ENCODE measurements at places on chromosomes 4 and X. TPM values are rescaled to one million over a fixed set of nuclear protein-coding genes. Genes with fewer than 3 reads are reported as not detected.

BEX2 gene
- total RNA-seq, result 5.3 TPM

GRCh38 chr4:161920304-161921052 lies 243.3 kb downstream of the FSTL5 start:
- no peak for DNase-seq

DNA sequence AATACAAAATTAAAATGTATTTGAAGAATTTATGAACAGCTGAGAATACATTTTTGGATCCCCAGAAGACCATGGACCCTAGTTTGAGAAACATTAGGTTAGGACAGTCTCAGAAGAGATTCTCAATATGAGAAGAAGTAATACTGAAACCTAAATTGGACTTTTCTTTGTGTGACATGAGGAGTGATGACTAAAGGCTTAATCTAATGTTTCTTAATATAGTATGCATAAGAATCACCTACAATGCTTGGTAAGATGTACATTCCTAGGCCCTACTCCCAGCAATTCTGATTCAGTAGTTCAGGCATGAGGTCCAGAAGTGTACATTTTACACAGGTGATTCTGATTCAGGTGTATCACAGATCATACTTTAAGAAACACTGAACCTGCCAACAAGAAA lies 31.6 kb upstream of the HUWE1 start:
- no peak for DNase-seq

DNA sequence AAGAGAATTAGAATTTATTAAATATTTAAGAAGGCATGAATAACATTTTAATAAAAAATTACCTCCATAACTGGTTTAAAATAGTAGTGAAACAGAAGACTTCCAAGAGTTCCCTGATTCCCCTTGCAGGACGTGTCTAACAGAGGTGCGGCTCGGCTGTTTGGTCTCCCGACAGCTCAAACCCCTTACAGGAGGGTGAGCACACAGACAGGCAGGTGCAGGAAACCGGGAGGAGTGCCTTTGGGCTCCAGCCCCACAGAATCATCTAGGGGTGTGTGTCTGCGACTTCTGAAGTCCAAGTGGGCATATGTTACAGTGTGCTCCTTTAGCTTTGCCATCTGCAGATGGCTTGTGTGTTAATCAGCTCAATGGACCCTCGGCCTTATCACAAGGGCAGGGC lies 88.1 kb upstream of the CCSER1 start:
- no peak for DNase-seq

DNA sequence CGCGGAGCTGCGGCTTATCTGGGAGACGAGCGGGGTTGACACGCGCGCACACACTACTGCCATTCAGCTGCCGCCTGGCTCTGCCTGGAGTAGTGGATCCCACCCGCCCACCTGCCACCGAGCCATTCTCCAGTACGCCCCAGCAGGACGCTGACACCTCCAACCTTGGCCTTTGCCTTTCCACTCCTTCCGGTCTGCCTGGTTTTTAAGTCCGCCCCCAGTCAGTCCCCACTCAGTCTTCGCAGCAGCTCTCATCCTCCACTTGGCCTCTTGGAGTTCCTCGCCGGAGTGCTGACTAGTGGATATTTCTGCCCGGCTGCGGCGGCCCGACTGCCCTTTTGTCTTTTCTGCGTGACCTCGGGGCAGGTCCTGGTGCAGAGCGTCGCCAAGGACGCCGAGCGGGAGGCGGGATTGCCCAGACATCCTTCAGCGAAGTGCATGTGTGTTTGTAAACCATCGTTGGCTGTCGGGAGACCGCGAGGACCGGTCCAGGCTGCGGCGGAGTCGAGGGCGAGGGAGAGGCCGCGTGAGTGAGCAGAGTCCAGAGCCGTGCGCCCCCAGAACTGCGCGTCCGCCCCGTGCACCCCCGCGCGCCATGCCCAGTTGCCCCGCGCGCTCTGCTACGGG lies 1.1 kb downstream of the SLIT2 start:
- DNase-seq, result no peak

GRCh38 chr4:141056473-141056872 lies 76.8 kb downstream of the RNF150 start:
- no peak for DNase-seq

WAS gene
- 164 TPM for total RNA-seq

SULT1B1 gene
- total RNA-seq, result 1.1 TPM

DNA sequence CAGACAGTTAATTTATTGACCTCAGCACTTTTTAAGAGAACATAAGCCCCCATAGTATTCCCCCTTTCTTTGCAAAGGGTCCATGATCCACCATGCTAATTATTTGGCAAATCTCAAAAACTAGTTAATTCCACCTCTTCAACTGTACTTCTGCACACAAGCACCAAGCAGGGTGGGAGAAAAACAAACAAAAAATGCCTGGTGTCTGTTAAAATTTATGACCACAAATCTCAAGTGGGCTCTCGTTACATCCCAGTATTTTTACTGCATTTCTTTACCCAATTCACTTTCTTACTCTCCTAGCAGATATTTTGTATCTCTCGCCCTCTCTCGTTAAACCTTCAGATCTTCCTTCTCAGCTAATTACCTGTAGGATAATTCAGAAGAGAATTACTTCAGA lies 6.1 kb downstream of the ARSJ start:
- DNase-seq, result no peak

- no peak for DNase-seq
Observed at GRCh38 chr4:95548738-95549245, at the start of gene UNC5C. Gene UNC5C (minus strand): TSS chr4:95548973.

AGA gene
- total RNA-seq, result 27.4 TPM

DNA sequence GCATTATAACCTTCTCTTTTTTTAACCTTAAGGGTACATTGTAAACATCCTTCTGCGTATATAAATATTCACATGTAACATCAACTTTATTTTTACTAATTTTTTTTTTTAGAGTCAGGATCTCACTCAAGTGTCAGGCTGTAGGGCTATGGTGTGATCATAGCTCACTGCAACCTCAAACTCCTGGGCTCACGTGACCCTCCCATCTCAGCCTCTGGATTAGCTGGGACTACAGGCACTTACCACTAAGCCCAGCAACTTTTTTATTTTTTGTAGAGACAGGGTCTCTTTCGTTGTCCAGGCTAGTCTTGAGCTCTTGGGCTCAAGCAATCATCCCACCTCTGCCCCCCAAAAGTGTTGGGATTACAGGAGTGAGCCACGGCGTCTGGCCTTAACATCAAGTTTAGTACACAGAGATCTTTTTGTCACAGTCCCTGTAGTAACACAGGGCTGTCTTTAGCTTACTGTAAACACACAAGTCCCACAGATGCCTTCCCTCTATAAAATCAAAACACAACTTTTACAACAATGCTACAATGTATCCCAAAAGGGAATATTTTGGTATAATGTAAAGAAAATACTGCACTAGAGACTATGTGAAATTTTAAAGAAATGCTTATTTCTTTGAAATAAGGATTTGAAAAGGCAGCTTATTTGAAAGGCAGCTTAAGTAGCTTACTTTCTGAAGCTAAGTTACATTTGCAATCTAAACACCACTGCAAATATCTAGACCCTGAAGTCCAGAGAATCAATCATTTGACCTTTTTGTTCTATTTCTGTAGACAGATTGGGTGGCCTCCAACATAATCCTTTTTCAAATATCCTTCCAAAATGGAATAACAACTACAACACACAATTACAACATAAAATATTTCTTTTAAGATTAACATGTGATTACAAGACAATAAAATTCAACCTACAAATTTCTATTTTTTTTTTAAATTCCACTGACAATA lies 116.0 kb downstream of the APBB2 start:
- no peak for DNase-seq

RNF150 gene
- total RNA-seq, result not detected

XAGE1B gene
- total RNA-seq, result not detected

DNA sequence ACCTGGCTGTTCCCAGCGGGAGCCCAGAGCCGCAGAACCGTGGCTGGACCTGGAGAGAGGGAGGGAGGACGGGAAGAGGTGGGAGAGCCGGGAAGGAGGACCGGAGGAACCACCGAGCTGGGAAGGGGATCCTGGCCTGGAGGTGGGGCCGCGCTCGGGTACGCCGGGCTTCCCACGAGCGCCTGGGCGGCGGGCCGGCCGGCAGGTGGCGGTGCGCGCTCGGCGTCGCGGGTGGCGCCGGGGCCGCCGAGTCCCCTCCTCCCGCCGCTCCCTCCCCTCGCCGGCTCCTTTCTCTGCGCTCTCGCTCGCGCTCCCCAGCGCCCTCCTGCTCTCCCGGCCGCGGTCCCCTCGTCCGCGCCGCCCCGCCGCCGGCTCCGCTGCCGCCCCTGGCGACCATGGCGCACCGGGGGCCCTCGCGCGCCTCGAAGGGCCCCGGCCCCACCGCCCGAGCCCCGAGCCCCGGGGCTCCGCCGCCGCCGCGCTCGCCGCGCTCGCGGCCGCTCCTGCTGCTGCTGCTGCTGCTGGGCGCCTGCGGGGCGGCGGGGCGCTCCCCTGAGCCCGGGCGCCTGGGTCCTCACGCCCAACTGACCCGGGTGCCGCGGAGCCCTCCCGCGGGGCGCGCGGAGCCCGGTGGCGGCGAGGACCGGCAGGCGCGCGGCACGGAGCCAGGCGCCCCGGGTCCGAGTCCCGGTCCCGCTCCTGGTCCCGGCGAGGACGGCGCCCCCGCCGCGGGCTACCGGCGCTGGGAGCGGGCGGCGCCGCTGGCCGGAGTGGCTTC lies at the start of gene SORCS2:
Gene SORCS2 (plus strand): TSS at position 287 of the 778 bp plus-strand sequence.
- peak; percentile 58 for DNase-seq

DNA sequence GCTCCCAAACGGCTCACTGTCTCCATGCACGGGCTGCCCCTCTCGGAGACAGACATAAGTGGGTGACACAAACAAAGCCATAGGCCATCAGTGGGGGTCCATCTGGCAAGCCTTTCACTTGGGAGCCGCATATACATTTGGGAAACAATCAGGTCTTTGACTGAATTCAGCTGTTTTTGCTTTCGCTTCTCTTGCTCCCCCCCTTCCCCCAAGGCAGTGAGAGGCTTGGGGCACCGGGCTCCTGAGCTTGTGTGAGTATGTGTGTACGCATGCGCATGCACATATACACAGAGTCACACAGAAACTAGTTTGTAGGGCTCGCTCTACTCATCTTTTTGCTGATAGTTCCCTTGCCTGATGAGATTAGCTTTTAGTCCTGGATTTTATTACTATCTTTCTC lies 284.4 kb downstream of the AFF2 start:
- no peak for DNase-seq

- DNase-seq, result no peak
Observed at GRCh38 chr4:2813446-2814405, 20.8 kb downstream of the SH3BP2 start.

Data from activated CD8-positive, alpha-beta T cell treated with anti-CD3 and anti-CD28 coated beads, Interleukin-2, amount 10 ng/mL, durations not matched to agents 7 days and 5 days (primary cell).